Coronary artery (tissue), 2 donors: ENCODE measurements at places on chromosomes 7 and 10.

- no peak for DNase-seq
Measured at GRCh38 chr10:132332433-132332754, 401 bp downstream of the LRRC27 start.

- no peak for DNase-seq
Measured at GRCh38 chr10:35185260-35186034, 58.8 kb downstream of the CREM start.

DNA sequence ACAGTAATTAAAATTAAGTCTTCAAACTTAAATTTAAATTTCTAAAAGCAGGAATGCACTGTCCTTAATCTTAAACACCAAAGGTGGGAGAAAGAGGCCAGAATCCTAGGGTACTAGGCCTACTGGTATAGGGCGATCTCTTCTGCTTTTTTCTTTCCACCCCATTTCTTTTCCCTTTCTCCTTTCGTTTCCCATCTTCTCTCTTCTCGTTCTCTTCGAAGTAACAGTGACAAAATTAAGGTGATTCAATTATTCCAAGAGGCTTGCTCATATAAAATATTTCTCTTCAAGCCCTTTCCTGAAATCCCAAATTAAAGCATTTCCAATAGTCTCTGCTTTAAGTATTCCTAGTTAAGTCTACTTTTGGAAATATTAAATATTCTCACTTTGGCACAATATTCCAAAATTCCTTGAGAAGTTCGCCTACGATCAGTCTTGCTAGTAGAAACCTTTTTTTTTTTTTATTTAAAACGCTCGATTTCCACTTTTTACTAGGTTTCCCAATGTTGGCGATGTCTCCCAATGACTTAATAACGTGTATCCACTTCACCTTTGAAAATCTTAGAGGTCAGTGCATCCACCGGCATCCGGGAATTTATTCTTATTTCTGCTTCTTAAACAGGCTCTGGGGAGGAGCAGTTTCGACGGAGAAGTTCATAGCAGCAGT lies 765 bp upstream of the LCOR start:
- DNase-seq, result no peak

GRCh38 chr10:97019213-97019844 lies 166.4 kb downstream of the SLIT1 start:
- DNase-seq, result no peak

- no peak for DNase-seq
Measured at GRCh38 chr7:136692221-136692620, 176.2 kb upstream of the CHRM2 start.

DNA sequence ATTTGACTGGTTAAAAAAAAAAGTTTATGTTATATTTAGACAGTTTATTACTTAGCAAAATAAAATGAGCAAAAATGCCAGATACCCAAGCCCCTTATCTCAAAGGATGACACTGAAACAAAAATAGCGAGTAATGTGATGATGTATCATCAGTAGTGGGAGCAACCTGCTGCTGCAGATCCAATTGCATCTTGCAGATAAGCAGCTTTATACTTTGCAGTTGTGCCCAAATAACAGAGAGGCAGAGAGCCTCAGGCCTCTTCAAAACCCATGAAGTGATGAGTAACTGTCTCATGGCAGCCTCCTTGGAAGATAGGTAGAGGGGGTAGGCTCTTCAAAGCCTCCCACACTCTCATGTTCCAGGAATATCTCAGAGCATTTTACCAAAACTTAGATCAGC lies 468.2 kb upstream of the LRRTM3 start:
- no peak for DNase-seq

DNA sequence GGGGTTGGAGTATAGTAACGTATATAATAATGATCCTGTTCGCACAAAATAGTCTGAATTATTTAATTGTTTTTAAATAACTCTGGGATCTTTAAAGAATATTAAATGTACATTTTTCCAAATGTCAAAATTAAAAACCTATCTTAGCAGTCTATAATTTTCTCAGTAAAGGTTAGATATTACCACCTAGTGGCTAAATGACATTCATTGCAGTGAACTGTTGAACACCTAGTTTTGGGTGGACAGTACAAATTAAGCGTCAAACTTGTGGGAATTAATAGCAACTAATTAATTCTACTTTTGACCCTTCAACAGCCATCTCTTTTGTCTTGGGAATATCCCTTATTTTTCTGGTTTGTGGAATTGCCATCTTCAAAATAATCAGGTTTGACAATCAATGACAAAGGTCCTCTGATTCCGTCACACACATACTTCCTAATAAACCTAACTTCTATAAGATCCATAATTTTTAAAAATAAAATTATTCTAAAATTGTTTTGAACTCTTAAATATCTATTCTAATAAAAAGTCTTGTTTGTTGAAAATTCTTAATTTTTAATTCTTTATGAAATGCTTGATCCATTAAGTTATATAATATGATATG lies 165.7 kb downstream of the SEMA3D start:
- no peak for DNase-seq

- DNase-seq, result no peak
Measured at GRCh38 chr10:1932692-1933094, 195.4 kb upstream of the ADARB2 start.
